Dorsolateral prefrontal cortex (tissue), 122 donors: ENCODE measurements at places on chromosomes 13 and 19.

DNA sequence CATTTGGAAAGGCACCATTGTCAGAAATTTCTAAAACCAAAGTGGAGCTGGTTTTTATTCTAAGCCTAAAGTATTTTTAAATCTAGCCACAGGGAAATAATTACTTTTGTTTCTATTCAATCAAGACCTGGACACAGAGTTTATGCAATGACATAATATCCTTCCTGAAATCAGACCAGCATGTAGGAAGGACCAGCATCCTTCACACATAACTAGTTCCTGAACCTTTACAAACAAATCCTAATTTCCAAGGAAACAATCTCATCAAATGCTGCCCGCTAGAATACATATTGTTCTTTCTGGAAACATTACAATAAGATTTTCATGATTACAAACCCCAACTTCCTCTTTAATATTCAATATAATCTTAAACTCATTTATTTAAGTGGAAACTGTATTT, 1.5 kb downstream of the STARD13 start:
- DNase-seq, result no peak

- DNase-seq, result no peak
These were observed 84.5 kb downstream of the MBNL2 start for GRCh38 chr13:97306645-97307044.

DNA sequence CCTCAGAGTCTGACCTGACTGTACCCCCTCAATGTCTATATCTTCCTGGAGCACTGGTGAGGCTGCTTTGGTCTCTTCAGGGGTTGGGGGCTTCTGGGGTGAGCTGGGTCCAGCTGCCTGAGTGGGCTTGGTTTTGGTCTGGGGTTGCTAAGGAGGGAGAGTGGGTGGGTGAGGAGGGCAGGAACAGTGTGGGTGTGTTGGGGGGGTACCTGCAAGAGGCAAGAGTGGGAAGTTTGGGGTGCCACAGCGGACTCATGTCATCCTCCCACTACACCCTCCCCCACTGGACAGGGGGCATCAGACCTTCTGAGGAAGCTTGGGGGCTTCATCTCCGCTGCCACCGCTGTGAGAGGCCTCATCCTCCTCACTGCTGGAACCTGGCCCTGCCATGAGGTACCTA, 13.6 kb downstream of the ZNF575 start:
- no peak for DNase-seq

GRCh38 chr13:113299951-113300350, 2.9 kb downstream of the LAMP1 start:
- DNase-seq, result no peak

GRCh38 chr13:93226623-93227279, at the start of gene GPC6:
Gene GPC6, plus strand, starts transcription at chr13:93226807.
- no peak for DNase-seq

DNA sequence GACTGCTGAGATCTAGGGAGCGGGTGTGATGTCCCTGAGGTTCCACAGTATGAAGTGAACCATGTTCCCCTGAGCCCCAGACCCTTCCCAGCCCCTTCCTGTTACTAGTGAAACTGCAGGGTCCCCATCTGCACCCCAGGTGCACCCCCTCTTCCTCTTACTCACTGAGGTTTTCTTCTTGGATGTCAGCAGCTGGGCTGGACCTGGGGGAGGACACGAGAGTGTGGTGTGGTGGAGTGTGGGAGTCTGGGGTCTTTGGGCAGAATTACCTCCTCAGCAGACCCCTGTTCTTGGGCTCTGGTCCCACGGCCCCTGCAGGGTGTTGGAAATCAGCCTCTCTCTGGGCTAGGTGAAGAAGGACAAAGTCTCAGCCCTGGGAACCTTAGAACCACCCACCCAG, 3.3 kb upstream of the LILRA6 start:
- no peak for DNase-seq

- no peak for DNase-seq
These were observed 112.2 kb downstream of the NDFIP2 start for GRCh38 chr13:79593121-79593520.

DNA sequence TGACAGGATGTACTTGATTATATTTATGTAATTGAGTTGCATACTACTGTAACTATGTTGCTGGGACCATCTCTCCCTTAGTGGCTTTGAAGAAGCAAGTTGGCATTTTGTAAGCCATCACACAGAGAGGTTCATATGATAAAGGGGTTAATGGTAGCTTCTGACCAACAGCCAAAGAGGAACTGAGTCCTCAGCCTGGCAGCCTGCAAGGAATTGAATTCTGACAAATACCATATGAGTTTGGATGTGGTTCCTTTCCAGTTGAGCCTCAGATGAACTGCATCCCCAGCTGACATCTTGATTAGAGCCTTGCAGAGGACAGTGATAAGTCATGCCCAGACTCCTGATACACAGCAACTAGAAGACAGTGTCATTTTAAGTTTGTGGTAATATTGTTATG, 8.6 kb upstream of the MYCBP2 start:
- DNase-seq, result no peak

DNA sequence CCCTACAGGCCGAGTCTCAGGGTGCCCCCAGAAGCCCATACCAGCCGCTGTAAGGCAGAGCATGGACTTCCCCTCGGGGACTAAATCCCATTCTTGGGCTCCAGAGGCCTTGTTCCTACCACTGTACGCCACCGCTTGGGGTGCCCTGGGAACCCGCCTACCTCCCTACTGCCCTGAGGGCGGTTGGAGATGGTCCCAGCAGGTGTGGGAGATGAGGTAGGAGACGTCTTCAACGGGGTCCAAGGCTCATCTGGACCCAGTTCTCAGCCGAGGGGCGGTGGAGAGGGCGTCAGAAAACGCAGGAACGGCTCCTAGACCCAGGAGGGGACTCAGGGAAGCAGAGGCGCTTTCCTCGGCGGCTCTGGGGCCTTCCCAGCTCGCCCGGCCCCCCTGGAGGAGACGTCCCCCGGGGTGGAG, 833 bp upstream of the ZIK1 start:
- no peak for DNase-seq

DNA sequence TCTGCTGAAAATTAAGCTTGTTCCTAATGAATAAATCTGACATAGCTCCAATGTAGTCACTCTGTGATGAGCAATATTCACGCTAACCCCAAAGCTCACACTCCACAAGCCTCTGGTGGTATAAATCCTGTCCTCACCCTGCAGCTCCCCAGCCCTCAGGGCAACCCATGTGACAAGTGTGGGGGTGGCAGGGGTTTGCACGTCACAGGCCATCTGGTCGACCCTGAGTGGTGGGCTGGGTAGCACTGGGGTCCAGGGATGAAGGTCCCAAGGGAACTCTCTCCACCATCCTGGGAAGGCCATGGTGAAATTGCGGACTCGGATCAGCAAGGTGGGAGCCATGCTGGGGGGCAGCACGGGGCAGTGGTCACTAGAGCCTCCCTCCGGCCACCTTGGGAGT, 100.0 kb upstream of the SOX1 start:
- DNase-seq, result no peak

DNA sequence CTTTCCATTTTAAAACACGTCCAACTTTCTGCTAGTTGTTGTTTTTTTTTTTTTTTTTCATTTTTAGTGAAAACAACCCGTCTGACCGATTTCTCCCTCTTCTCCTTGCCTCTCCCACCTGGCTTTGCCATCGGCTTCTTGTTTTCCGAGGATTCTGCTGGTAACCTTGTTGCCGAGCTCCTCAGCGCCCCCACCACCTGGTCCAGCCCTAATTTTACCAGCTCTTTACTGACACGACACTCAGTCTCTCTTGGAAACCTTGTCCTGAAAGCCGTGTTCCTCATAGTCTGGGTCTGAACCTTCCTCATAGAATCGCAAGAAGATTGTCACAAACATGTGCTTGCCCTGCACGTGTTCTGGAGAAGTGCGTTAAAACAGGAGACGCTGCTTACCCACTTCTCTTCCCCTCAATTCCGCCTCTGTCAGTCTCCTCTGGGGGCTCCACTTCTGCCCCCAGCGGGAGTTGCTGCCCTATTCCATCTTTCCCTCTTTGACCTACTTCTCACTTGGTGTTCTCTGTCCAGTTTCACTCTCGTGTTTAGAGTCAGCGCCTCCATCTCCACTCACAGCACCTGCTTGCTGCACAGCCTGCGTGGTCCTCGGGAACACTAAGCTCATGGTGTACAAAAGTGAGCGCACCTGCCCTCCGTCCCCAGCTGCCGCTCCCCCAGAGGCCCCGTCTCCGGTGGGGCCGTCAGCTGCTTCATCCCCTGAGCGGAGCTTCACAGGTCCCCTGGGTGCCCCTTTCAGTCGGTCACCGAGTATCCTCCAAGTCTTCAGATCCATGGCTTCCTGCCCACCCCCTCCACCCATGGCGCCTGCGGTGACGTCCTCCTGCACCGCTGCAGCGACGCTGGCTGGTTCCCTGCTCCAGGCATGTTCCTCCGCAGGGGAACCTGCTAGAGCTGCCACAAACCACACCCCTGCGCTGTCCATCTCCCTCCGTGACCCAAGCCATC, 65.1 kb downstream of the TM9SF2 start:
- DNase-seq, result no peak

DNA sequence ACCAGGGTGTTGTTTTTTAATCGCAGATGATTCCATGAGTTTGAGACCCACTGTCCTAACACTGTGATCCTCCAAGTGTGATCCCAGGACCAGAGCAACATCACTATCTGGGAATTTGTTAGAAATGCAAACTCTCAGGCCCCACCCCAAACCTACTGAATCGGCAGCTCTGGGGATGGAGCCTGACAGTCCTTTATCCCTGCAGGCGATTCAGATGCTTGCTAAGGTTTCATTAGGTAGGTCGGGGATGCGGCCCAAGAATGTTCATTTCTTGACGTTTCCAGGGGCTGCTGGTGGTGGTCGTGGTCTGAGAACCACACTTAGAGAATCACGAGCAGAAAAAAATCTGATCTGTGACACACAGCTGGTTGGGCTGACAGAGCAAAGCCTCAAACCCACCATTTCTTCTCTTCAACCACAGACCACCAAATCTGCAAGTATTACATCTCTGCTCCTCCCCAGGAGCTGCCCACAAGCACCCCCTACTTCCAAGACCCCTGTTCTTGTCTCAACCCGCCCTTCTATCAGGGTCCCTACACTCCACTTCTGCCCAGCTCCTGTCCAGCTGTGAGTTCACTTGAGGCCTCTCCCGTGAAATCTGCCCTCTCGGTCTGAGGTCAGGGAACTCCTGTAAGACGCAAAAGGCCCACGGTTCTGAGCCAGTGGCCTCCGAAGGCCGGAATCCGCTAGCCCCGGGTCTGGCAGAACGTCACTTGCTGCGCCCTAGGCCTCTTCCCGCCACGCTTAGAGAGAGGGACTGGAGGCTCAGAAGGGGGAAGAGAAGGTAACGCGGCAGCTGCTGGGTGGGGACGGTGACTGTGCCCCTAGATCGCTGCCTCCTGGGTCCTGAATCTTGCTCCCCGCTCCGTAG, 1.1 kb upstream of the FARP1 start:
- DNase-seq, result no peak

- DNase-seq, result no peak
These were observed 29.3 kb downstream of the ZNF564 start for GRCh38 chr19:12521996-12522395.

DNA sequence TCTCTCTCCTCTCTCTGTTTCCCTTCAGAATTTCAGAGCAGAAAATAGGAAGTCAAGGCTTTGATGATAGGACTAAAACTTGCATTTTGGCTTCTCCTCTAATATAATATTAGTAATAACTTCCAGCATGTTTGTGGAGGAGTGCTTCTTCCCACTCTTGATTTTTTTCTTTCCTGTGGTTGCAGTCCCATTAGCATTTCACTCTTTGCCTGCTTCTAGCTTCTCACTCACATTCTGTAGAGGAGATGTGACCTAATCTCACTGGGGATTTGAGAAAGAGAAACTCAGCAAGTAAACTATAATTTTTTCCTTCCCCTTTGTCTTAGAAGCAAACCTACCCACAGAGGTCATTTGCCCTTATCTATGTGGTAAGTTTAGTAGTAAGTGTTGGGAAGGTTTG, 169.4 kb upstream of the HTR2A start:
- no peak for DNase-seq

GRCh38 chr19:44694184-44694579, 4.8 kb upstream of the CEACAM16 start:
- DNase-seq, result no peak

GRCh38 chr13:101258071-101258470, 158.2 kb downstream of the NALCN start:
- no peak for DNase-seq

- no peak for DNase-seq
These were observed 20.2 kb downstream of the KCNC3 start for GRCh38 chr19:50308991-50309390.
